Thoracic aorta (tissue), 2 donors: ENCODE measurements at places on chromosomes 3 and 15.

DNA sequence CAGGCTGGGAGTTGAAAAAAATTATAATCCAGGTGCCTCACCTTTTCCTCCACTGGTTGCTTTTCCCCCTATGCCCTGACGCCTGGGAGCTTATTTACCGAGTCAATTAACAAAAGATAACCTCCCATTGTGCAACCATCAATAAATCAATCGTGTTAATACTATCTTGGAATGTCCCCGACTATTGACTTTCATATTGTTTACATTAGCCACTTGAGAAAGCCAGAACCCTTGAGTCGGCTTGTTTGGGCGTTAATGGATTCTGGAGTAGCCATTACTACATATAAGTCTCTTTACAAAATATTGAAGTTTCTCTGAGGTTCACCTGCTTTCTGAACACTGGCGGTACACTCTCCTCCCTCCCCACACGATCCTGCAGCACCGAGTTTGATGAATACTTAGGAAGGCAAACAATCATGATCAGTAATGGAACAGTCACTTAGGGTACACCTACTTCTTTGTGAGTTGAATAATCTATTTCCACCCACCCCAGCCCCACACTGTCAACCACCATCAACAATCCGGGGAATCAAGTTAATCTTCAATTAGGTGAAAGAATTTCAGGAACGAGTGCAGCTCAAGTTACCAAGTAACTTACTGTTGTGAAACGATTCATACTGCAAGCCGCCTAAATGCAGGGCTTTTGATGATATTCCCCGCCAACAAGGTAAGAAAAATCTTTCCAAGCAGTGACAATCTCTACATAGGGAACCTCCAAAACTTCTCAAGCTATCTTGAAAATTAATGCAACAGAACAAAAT lies 159.3 kb upstream of the NR2F2 start:
- H3K27me3 ChIP-seq = no peaks in the 10 kb centered on the region
- H3K4me1 ChIP-seq = peaks cover 5% of the 10 kb centered on the region
- no peaks in the 10 kb centered on the region for H3K36me3 ChIP-seq
- H3K27ac ChIP-seq = no peak overlapping the region
- DNase-seq = no peak

- H3K4me3 ChIP-seq = no peak overlapping the region
- H3K27ac ChIP-seq = no peak overlapping the region
- DNase-seq = no peak
- H3K4me1 ChIP-seq = no peaks in the 10 kb centered on the region
- no peaks in the 10 kb centered on the region for H3K27me3 ChIP-seq
- no peaks in the 10 kb centered on the region for H3K36me3 ChIP-seq
These were observed 162.5 kb upstream of the SOX2 start for GRCh38 chr3:181549266-181549665.

GRCh38 chr15:75455982-75456531 lies 4.6 kb upstream of the SIN3A start:
- H3K36me3 ChIP-seq = no peaks in the 10 kb centered on the region
- H3K4me1 ChIP-seq = peaks cover 7% of the 10 kb centered on the region

DNA sequence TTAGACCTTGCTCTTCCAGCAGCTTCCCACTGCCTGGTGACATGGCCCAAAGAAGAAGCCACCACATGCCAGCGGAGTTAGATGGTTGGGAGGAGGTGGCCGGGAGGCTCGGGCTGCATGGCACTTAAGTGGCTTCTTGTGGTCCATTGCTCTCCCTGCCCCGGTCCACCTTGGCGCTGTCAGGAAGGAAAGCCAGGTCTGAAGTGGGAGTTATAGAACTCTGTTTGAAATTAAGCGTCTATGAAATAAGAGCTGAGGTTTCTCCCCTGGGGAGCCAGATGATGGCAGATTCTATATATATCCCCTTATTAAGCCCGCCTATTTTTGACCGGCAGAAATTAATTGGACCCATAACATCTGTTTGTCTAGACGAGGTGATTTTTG lies 61.2 kb downstream of the ITGA11 start:
- no peak for DNase-seq
- peaks cover 32% of the 10 kb centered on the region for H3K4me1 ChIP-seq
- H3K27ac ChIP-seq = peak overlapping the region; percentile 95
- no peak overlapping the region for H3K4me3 ChIP-seq

DNA sequence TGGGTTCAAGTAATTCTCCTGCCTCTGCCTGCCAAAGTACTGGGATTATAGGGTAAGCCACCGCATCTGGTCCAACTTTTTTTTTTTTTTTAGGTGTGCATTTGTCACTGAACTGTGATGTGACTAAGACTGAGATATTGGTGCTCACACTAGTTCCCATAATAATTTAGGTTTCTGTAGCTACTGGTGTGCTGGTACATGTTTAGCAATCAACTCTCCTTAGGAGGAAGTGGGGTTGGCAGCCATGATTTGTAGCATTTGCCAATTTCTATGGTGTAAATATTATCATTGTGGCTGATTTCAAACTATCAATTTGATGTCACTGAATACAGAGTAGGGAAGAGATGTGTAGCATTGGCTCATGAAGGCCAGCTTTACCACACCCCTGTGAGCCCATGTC lies 372.7 kb downstream of the EDEM1 start:
- no peaks in the 10 kb centered on the region for H3K27me3 ChIP-seq
- no peak overlapping the region for H3K27ac ChIP-seq
- H3K36me3 ChIP-seq = no peaks in the 10 kb centered on the region
- no peak overlapping the region for H3K4me3 ChIP-seq
- DNase-seq = no peak
- H3K4me1 ChIP-seq = no peaks in the 10 kb centered on the region

GRCh38 chr3:53554559-53555067 lies 60.2 kb downstream of the CACNA1D start:
- H3K4me1 ChIP-seq = no peaks in the 10 kb centered on the region
- H3K27ac ChIP-seq = no peak overlapping the region
- no peaks in the 10 kb centered on the region for H3K27me3 ChIP-seq
- no peak for DNase-seq

DNA sequence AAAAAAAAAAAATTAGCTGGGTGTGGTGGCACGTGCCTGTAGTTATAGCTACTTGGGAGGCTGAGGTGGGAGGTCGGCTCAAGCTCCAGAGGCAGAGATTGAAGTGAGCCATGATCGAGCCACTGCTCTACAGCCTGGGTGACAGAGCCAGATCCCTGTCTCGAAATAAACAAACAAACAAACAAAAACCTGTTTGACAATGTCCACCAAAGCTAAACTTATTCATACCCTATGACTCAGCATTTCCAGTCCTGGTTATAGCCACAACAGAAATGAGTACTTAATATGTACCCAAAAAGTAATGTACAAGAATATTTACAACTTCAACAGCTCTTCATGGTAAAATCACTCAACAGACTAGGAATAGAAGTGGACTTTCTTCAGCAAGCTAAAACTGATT lies 31.1 kb downstream of the SERP1 start:
- H3K4me1 ChIP-seq = no peaks in the 10 kb centered on the region
- DNase-seq = no peak
- H3K36me3 ChIP-seq = no peaks in the 10 kb centered on the region
- H3K4me3 ChIP-seq = no peak overlapping the region
- no peak overlapping the region for H3K27ac ChIP-seq
- no peaks in the 10 kb centered on the region for H3K27me3 ChIP-seq

DNA sequence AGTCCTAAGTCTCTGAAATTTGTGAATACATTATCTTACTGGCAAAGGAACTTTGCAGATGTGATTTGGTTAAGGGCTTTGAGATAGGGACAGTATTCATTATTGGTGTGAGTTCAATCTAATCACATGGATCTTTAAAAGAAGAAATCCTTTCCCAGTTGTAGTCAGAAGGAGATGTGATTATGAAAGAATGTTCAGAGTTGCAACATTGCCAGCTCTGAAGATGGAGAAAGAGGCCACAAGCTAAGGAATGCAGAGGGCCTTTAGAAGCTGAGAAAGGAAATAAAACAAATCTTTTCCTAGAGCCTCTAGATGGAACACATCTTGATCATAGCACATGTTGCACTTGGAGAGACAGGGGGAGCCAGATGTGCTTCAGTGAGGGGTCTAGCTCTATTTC lies 27.7 kb upstream of the SIAH2 start:
- H3K4me3 ChIP-seq = no peak overlapping the region
- no peak for DNase-seq
- no peaks in the 10 kb centered on the region for H3K36me3 ChIP-seq
- no peaks in the 10 kb centered on the region for H3K4me1 ChIP-seq

GRCh38 chr3:149716984-149717383 lies 35.3 kb downstream of the COMMD2 start:
- H3K27me3 ChIP-seq = no peaks in the 10 kb centered on the region
- DNase-seq = no peak
- no peak overlapping the region for H3K27ac ChIP-seq

- no peak overlapping the region for H3K27ac ChIP-seq
These were observed 67.9 kb downstream of the IQCH start for GRCh38 chr15:67322481-67322880.

DNA sequence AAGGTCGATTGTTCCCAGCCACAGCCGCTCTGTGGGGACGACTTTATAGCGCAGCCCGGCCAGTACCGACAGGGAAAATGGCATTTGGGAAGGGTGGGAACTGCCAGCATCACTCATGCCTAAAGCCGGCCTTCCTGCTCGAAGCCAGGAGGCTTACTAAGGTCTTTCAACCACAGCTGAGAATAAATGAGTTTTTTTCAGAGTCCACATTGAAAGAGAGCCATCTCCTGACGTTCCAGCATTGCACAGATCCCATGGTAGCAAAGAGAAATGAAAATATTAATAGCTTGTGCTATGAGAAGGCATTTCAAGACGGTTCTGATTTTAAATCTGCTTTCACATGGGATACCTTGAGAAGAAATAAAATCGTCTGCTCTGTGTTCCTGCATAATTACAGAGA lies 230.2 kb upstream of the IGF1R start:
- H3K4me3 ChIP-seq = no peak overlapping the region
- H3K27me3 ChIP-seq = no peaks in the 10 kb centered on the region
- no peak overlapping the region for H3K27ac ChIP-seq
- no peak for DNase-seq

GRCh38 chr15:69677403-69677802 lies 224.8 kb downstream of the RPLP1 start:
- H3K4me3 ChIP-seq = no peak overlapping the region
- no peaks in the 10 kb centered on the region for H3K27me3 ChIP-seq
- no peaks in the 10 kb centered on the region for H3K4me1 ChIP-seq
- H3K36me3 ChIP-seq = no peaks in the 10 kb centered on the region
- H3K27ac ChIP-seq = no peak overlapping the region

DNA sequence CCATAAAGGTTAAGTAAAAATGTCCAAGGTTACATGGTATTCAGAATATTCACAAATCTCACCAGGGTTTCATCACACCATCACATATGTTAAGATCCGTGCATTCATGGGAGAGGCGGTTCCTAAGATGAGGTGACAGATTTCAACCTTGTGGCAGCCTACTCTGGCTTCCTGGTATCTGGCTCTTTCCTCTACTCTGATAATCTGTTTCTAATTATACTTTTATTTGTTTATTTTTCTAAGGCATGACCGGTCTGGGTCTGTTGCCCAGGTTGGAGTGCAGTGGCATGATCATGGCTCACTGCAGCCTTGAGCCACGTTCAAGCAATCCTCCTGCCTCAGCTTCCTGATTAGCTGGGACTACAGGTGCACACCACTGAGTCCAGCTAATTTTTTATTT lies 34.4 kb downstream of the RAF1 start:
- H3K36me3 ChIP-seq = no peaks in the 10 kb centered on the region
- peak overlapping the region; percentile 6 for H3K27ac ChIP-seq
- peaks cover 52% of the 10 kb centered on the region for H3K4me1 ChIP-seq
- peak overlapping the region; percentile 25 for H3K4me3 ChIP-seq
- DNase-seq = no peak
- H3K27me3 ChIP-seq = no peaks in the 10 kb centered on the region
